ENCODE measurements at places on chromosomes 16 and 17. TPM values are rescaled to one million over a fixed set of nuclear protein-coding genes. Genes with fewer than 3 reads are reported as not detected.

GRCh38 chr16:53457670-53458069 is 23.4 kb downstream of the RBL2 start:
- no peak for DNase-seq

Gene NPIPB9
- 3.7 TPM for total RNA-seq

DNA sequence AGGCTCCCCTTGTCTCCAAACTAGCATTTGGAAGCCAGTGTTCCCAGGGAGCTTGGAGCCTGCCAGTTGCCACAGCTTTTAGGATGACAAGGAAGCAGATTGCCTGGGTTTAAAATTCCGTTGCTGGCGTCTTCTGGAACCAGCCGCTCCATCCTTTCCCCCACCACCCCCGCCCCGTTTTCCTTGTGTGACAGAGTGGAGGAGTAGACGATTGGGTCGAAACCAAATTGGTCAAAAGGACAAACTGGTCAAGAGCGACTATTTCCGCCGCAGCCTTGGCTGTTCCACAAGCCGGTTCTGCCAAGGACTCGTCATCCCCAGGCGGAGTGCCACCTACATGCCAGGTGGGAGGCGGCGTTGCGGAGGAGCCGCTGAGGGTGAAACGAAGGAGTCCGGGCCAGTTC is 91.1 kb downstream of the RPA1 start:
- no peak for DNase-seq

Gene ZNF469
- total RNA-seq, result 0.52 TPM

DNA sequence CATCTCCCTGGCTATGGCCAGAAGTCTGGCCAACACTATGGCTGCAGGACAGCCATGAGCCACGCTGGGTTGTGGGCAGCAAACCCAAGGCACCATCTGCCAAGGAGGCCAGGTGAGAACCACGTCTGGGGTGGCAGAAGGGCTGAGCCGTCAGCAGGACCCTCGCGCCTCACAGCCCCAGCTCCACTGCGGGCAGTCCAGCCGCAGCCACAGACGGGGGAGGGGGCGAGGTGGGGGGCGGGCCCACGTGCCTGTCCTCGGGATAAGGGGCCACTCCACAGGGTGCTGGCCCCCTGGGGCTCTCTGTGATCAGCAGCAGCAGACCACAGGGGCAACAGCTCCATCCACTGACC is 6.5 kb upstream of the BAIAP2 start:
- DNase-seq, result no peak

DNA sequence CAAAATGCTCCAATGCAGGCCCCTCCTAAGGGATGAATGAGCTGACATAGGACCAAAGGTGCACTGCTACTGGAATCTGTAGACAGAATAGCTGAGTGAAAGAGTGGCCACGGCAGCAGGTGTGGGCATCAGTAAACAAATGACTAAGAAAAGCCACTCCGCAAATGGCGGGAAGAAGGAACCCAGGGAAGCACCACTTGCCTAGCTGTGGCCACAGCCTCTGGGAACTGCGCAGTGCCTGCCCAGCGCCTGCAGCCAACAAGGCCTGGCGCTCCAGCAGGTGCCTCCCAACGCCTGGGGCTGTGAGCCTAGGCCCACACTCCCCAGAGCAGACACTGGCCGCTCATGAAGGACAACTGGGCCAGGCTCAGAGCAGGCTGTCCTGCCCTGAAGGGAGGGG is 11.8 kb downstream of the PEMT start:
- DNase-seq, result no peak

Gene CHST4
- total RNA-seq, result not detected

- DNase-seq, result no peak
These were observed 108.4 kb upstream of the METRNL start for GRCh38 chr17:82970818-82971590.

Gene OR3A3
- not detected for total RNA-seq

Gene ZDHHC1
- total RNA-seq, result 10.2 TPM

DNA sequence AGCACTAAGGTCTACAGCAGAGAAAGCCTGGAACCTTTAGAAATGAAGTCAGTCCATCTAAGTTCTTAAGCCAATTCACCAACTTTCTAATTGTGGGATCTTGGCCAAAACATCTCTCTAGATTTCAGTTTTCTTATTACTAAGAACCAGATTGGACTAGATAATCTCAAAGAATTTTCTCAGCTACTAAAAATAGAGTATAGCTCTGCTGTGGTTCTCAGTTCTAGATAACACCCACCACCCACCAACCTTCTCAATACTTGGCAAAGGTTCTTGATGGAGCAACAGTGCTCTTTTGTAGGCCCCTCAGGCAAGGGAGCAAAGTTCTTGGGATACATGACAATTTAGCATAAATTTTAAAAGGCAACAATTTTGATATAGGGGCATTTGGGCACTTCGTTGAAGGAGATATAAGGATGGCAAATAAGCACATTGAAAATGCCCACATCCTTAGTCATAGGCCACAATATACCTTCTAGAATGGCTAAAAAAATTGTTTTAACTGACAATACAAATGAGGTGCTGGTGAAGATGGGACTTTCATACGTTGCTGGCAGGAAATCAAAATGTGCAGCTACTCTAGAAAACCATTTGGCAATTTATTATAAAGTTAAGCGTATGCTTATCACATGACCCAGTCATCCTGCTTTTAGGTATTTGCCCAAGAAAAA is 74.4 kb upstream of the TMEM132E start:
- no peak for DNase-seq

GRCh38 chr17:70994194-70994593 is 824.9 kb downstream of the KCNJ2 start:
- DNase-seq, result no peak

DNA sequence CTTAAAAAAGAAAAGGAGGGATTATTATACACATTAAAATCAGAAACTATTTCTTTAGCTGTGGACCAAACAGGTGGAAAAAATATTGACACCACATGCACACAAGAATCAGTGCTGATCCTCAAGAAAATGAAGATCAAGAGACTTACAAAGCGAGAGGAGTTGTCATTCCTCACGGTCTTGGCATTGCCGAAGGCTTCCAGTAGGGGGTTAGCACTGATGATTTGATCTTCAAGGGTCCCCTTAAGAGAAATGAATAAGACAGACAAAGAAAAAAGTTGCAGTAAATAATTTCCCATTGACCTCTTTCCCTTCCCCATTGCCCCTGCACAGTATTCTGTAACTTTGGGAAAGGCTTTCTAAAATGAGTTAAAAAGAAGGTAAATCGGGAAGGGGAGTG is 6.0 kb downstream of the MYH4 start:
- DNase-seq, result no peak

- no peak for DNase-seq
These were observed at the start of gene PYY for GRCh38 chr17:43953746-43954145. PYY (minus strand) TSS chr17:43953940; CDS start chr17:43953483, 457 bp downstream.

Gene RAB37
- not detected for total RNA-seq

- DNase-seq, result peak; percentile 19
These were observed 1.2 kb downstream of the HS3ST4 start for GRCh38 chr16:25692742-25693508.

Gene C1QTNF8
- 0.30 TPM for total RNA-seq

- DNase-seq, result no peak
These were observed 55.4 kb downstream of the CDK5R1 start for GRCh38 chr17:32542186-32542585.

Data from neural crest cell (in vitro differentiated cells).